ENCODE measurements at places on chromosomes 13 and 19. TPM values are rescaled to one million over a fixed set of nuclear protein-coding genes. Genes with fewer than 3 reads are reported as not detected.

Gene S1PR5
- total RNA-seq: 0.56 TPM

Gene BRME1
- total RNA-seq: 5.3 TPM

Gene ZNF737
- 3.7 TPM for total RNA-seq

Gene PSPN
- 0.61 TPM for total RNA-seq

Gene IGFL3
- total RNA-seq: not detected

Gene ATP4B
- not detected for total RNA-seq

Data from liver (tissue), 10 donors.